ENCODE measurements at places on chromosomes 7 and 10.

DNA sequence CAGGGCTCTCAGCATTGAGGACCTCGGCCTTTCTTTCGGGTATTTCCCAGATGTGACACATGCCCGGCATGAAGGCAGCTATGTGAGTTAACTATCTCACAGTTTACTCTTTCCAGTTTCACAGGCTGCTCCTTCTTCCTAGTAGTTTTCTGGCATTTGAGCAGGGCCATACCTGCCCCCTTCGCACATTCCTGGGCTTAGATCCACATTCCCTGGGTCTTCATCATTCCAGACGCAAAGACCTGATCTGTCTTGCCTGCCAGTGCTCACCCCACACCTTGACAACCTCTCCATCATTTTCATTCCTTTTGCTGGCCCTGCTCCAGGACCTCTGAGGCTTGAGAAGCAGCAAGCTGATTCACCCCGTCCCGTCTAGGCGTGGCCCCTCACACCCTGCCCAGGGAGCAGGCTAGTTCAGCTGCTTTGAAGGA, 227.5 kb downstream of the WDR11 start:
- DNase-seq, result no peak

GRCh38 chr7:44383566-44383965, 58.2 kb upstream of the CAMK2B start:
- peak; percentile 88 for DNase-seq

DNA sequence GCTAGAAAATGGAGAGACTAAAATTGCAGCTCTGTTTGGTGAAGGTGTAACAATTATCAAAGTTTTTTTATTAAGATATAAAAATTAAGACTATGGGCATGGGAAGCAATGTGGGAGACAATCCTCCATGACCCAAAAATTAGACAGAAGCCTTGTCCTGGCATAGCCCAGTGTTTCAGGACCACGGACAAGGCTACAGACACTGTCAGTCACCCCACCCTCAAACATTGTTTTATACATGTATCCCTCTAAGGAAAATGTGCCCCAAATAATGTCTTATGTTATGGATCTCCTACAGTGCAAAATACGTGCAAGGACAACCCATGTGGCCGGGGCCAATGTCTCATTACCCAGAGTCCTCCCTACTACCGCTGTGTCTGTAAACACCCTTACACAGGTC, 24.0 kb downstream of the HABP2 start:
- peak; percentile 20 for DNase-seq

DNA sequence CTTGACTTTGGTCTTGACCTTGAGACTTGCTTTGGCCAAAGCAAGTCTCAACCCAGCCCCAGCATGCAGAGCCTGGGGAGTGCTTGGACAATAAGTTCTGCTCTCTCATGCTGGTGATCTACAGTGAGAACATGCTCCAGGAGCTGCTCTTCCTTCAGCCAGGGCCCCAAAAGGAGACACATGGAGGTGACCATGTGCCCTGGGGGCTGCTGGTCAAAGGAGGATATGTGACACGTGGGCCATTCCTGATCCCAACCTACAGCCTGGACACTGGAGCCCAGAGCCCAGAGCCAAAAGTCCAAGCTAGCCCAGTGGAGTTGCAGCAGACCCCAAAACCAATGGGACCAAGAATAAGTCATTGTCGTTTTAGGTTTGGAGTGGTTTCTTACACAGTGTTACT, 78.2 kb upstream of the CHST15 start:
- DNase-seq, result no peak

GRCh38 chr10:42177077-42177792, 461.1 kb downstream of the ZNF33B start:
- DNase-seq, result no peak

GRCh38 chr10:4470231-4470835, 355.7 kb upstream of the AKR1E2 start:
- DNase-seq, result peak; percentile 49

DNA sequence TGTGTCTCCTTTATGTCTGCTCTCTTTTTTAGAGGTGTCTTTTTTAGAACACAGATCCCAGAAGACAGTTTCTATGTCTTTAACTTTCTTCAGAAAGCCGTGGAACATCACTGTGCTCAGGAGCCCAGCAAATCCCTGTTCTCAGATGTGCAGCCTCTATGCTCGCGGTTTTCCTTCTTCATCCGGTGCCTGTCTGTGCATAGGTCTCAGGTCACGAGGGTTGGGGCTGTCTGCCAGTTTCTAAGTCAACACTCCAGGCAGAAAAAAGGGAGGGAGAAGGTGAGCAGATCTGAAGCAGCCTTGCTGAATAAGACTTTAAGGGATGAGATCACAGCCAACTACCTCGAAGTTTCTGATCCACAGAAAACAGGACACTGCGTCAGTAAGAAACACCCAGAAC, 68.5 kb downstream of the CRTAC1 start:
- no peak for DNase-seq

- DNase-seq, result peak; percentile 78
Measured at GRCh38 chr10:12846718-12847117, 154.8 kb downstream of the CCDC3 start.

GRCh38 chr7:93799750-93800357, 90.7 kb downstream of the TFPI2 start:
- peak; percentile 28 for DNase-seq

- DNase-seq, result peak; percentile 62
Measured at GRCh38 chr10:30639946-30640786, 10.6 kb upstream of the LYZL2 start.

DNA sequence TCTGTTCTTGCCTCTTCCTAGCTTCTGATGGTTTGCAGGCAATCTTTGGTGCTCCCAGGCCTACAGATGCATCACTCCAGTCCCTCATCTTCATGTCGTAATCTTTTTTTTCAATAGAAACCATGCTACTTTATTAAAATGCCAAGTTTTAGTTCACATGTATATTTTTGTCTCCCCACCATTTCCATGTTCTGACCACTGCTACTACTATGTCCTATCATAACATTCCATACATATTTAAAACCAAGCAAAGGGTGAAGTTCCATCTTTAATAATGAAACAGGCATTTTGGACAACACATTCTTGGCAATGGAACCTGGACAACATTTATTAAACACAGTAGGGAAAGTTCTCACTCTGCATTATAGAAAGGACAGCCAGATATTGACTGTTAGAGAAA, 58.8 kb downstream of the ZNF518A start:
- no peak for DNase-seq

DNA sequence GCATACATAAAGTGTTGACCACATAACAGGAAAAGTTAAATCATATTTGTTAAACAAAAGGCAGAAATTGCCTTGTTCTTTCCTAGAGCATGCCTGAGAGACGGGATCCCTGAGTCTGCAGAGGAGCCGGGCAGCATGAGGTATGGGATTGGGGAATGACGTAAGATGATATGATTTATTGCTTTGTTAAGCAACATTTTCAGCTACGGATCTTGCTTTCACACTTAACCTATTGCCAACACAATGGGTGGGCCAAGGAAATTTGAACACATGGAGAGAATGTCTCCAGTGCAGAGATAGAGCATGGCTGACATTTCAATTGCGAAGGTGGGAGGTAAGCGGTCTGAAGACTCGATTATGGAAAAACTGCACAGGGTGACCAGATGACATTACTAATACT, 76.7 kb downstream of the EMX2 start:
- no peak for DNase-seq

DNA sequence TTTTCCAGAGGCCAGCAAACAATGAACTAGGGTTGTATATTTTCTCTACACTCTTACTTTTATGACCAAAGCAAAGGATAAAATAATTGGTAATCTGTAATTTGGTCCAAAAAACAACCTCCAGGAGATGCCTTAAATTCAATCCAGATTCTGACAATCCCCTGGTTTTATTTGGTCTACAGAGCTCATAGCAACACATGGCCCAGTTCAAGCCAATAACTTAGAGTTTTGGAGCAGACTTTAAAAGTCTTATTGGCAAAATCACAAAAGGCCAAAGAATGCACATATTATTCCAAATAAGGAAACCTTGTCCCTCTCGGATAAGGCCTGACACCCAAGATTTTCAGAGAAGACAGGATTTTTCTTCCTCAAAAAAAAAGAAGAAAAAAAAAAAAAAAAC, 51.9 kb downstream of the SORBS1 start:
- no peak for DNase-seq

DNA sequence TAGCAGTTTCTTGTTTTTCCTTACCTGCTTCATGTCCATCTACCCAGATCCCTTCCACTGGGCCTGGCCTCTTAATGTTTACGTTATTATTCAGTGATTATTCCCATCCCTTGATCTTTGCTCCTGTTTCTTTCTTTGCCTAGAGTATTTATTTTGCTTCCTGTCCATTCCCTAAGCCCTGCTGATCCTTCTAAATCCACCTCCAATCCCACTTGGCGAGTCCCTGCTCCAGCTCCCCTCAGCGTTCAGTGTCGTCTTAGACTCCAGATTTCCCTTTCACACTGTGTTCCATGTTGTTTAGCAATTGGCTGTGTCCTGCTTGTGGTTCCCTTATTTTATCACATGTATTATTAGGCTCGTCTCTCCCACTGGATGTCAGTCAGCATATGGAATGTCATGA, 7.3 kb downstream of the PPP2R2D start:
- DNase-seq, result no peak

GRCh38 chr7:31327071-31327470, 13.5 kb downstream of the NEUROD6 start:
- no peak for DNase-seq

- no peak for DNase-seq
Measured at GRCh38 chr10:14507176-14507575, 176.5 kb upstream of the FRMD4A start.

DNA sequence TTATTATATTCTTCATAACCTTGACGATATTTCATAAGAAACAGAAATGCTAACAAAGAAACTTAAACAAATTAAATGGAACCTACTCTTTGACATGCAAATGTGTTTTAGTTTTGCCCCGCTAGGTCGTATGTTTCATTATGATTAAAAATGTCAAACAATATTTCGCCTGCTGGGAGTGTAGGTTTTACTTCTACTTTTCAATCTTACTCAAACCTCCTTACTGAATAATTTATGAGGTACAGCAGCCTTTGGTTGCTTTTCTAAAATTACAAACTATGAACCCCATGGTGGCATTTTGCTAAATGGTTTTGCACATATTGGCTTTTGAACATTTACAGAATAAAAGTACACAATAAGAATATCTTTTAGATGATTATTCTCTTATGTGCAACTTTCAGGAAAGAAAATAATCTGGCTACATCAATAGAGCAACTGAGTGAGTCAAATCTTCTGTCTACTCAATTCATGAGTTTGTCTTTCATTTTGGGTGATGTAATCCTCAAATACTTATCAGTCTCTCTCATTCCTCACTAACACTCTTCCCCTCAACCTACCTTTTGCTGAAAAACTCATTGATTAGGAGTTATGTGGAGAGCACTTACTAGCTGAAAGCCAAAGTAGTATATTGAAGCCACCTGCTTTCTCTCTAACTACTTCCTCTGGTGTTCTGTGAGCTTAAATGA, 1226.4 kb downstream of the XPNPEP1 start:
- no peak for DNase-seq

GRCh38 chr10:100984672-100985177, 2.6 kb downstream of the MRPL43 start:
- no peak for DNase-seq

DNA sequence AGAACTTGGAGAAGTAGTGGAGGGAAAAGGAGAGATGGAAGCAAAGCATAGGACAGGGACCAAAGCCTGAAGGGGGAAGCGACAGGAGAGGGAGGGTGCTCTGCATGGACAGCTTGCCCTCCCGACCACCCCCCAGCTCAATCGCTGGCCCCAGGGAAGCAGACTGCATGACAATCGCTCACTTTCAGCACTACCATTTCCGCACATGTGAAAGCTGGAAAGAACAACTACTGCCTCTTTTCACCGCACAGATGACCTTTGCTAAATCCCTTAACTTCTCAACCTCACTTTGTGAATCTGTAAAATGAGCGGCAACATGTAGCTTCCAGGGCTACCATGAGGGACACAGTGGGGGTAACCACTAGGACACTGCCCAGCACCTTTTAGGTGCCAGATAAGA, 17.1 kb downstream of the VOPP1 start:
- no peak for DNase-seq

DNA sequence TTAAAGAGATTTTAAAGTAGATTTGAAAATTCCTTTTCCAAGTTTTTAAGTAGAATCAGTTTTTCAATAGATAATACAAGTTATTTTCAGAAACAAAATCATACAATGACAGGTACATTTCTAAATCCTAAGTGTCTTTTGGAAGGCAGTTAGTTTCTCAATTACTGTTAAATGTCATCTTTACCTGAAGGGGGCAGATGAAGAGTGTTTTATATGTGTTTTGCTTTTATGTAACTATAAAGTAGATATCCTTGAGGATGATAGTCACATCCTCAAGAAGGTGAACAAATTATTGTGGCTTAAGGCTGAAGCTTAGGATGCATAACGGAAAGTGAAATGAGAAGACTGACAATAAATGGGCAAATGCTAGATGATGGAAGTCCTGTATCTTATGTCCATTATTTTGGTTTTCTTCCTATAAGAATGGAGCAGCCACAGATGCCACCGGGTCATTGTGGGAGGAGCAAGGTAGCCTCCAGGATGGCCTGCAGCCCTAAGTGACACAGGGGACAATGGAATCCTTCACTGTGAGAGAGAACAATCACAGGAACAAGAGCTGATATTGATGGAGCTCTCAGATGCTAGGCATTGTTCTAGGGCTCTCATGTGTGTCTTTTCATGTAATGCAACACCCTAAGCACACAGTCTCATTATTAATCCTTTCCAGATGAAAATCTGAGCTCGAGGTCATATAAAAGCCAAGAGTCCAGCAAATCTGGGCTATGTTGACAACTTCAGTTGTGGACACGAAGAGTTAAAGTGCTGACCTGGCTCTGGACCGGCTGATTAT, 14.1 kb upstream of the MKX start:
- no peak for DNase-seq

DNA sequence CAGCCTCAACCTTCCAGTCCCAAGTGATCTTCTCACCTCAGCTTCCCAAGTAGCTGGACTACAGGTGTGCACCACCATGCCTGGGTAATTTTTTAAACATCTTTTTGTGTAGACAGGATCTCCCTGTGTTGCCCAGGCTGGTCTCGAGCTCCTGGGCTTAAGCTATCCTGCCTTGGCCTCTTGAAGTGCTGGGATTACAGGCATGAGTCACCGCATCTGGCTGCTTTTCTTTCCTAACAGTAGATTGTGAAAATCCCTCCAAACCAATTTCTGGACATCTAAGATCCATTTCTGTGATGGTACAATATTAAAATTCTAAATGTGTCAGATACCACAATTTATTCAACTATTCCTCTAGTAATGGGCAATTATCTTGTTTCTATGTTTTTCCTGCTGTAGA, 38.7 kb downstream of the RAB18 start:
- DNase-seq, result peak; percentile 73

Data from mesenchymal stem cell (in vitro differentiated cells and primary cell).